ENCODE measurements at places on chromosomes 13 and 19.

DNA sequence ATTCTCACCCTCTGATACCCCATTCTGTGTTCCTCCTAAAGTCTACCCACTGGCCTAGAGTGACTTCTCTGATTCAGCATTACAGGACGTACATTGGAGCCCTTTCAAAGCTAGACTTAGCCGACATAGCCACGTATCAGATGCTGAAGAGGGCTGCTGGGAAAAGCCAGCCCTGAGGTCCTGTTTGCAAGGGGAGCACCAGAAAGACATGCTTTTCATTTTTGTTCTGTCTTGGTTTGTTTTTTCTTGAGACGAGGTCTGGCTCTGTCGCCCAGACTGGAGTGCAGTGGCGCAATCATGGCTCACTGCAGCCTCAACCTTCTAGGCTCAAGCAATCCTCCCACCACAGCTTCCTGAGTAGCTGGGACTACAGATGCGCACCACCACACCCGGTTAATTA lies 6.3 kb upstream of the ZSWIM4 start:
- no peak for DNase-seq

DNA sequence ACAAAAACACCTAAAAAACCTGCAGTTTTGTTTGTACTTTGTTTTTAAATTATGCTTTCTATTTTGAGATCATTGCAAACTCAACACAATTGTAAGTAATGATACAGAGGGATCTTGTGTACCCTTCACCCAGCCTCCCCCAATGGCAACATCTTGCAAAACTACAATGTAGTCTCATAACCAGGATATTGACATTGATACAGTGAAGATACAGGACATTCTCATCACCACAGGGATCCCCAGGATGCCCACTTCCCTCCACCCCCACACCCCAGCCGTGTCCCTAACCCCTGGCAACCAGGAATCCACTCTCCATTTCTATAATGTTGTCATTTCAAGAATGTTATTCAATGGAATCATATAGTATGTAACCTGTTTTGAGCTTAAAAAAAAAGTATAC lies 10.3 kb upstream of the C5AR2 start:
- DNase-seq: no peak

- no peak for DNase-seq
Observed at GRCh38 chr13:95044452-95045205, 256.6 kb downstream of the ABCC4 start.

GRCh38 chr19:11547929-11548700 lies 9.5 kb downstream of the CNN1 start:
- DNase-seq: no peak

DNA sequence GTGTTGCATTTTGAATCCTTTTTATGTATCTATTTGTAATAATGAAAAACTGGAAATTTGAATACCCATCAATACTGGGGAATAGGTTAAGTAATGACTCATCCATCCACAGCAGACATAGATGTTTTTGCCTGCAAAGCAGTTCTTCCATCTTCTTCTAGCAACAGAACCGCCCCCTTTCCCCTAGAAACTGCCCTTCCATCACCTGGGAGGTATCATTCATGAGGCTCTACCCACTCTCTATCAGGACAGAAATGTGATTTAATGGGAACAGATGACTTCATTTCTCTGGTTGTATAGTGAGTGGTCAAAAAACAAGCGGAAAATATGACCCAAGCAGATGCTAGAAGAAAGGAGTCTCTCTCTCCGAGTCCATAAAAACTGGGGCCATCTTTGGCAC lies 532.8 kb downstream of the UQCRFS1 start:
- DNase-seq: no peak

- DNase-seq: no peak
Observed at GRCh38 chr13:29624997-29625396, 29.5 kb upstream of the SLC7A1 start.

GRCh38 chr19:5141129-5141849 lies 172.4 kb downstream of the KDM4B start:
- no peak for DNase-seq

DNA sequence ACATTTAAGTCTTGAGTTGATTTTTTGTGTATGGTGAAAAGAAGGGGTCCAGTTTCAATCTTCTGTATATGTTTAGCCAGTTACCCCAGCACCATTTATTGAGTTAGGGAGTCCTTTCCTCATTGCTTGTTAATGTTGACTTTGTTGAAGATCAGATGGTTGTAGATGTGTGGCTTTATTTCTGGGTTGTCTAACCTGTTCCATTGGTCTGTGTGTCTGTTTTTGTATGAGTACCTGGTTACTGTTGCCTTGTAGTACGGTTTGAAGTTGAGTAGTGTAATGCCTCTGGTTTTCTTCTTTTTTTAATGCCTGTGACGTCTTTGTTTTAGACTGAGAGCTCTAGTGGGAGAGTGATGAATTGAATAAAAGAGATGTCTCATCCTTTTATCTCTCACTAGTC lies 83.2 kb downstream of the NBEA start:
- DNase-seq: no peak

- DNase-seq: no peak
Observed at GRCh38 chr13:52345048-52345447, 60.9 kb downstream of the THSD1 start.

- DNase-seq: no peak
Observed at GRCh38 chr13:27076421-27076820, 95.2 kb downstream of the USP12 start.

DNA sequence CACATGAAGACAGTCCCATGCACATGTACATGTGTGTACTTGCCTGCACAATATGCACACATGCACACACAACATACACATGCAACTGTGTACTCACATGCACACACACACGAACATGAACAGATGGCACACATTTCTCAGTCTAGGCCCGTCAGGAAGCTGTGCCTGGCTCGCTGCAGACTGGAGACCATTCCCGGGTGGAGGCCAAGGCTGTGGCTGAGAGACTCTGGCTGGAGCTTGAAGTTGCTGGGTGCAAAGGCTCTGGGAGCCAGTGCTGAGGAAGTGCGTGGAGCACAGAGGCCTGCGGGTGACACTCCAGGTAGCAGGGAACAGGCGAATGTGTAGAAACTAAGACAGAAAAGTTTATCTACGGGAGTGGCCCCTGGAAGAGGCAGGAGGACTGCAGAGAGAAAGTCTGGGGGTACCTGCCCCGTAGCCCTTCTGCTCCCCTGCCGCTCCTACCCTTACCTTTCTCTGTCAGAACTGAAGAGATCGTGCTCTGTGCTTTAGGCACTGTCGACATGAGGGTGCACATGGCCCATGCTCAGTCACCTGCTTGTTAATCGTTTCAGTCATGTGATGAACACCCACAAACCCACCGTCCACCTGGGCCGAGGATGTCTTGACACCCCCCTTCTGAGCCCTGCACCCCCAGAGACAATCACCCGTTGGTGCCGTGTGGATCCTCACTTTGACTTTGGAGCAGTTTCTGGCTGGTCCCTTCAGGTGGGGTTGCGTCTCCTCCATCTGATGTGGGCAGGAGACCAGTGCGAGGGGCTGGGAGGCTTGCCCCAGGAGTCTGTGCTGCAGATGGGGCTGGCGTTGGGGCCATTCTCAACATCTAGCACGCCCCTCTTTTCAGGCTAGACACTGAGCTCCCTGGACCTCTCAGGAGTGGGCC lies 69.4 kb downstream of the TEX29 start:
- no peak for DNase-seq

- no peak for DNase-seq
Observed at GRCh38 chr13:46542833-46543232, 10.1 kb upstream of the LRCH1 start.

- no peak for DNase-seq
Observed at GRCh38 chr19:1626417-1627010, 21.3 kb upstream of the UQCR11 start.

- DNase-seq: no peak
Observed at GRCh38 chr13:43030548-43030947, 7.2 kb downstream of the DNAJC15 start.

GRCh38 chr13:27264648-27265047 lies 6.0 kb upstream of the RASL11A start:
- no peak for DNase-seq

- no peak for DNase-seq
Observed at GRCh38 chr13:22915442-22916082, 265.2 kb upstream of the SGCG start.

DNA sequence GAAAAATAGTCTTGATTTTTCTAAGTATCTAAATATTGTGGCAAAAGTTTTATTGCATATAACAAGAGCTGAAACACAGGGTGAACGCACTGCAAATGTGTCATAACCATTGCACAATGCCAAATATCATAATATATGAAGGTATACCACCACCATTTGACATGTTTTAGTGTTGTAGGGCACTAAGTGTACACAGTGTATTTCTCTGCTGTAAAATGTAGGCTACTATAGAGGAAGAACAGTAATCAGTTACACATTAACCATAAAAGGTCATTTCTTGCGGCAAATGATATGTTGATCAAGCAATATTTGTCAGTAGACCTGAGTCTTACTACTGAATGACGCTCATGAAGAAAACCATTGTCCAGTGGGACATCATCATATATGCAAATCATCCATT lies 18.3 kb upstream of the KLF5 start:
- no peak for DNase-seq

GRCh38 chr13:48583859-48584311 lies 51.0 kb upstream of the RCBTB2 start:
- DNase-seq: no peak

- DNase-seq: no peak
Observed at GRCh38 chr19:1065606-1066109, 1.3 kb upstream of the ARHGAP45 start.

GRCh38 chr19:11489378-11489777 lies 8.5 kb upstream of the ELAVL3 start:
- DNase-seq: no peak

- peak; percentile 12 for DNase-seq
Observed at GRCh38 chr19:7292950-7293761, 1.1 kb downstream of the INSR start.

DNA sequence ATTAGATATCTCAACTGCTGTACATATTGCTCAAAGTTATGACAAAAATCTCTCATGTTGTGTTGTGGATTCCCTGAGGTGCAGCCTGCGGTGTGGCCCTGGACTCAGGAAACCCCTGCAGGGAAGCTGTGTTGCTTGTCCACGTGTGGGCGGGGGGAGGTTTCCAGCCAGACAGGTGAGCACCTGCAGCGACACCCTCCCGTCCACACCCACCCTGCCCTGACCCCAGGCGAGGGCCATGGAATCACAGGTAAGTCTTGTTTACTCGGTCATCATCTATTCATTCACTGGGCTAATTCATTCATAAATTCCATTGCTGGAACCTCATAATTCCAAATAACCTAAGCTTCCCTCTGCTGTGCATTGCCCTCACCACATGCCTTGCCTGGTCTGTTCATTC lies 14.1 kb downstream of the PLPP2 start:
- DNase-seq: no peak

DNA sequence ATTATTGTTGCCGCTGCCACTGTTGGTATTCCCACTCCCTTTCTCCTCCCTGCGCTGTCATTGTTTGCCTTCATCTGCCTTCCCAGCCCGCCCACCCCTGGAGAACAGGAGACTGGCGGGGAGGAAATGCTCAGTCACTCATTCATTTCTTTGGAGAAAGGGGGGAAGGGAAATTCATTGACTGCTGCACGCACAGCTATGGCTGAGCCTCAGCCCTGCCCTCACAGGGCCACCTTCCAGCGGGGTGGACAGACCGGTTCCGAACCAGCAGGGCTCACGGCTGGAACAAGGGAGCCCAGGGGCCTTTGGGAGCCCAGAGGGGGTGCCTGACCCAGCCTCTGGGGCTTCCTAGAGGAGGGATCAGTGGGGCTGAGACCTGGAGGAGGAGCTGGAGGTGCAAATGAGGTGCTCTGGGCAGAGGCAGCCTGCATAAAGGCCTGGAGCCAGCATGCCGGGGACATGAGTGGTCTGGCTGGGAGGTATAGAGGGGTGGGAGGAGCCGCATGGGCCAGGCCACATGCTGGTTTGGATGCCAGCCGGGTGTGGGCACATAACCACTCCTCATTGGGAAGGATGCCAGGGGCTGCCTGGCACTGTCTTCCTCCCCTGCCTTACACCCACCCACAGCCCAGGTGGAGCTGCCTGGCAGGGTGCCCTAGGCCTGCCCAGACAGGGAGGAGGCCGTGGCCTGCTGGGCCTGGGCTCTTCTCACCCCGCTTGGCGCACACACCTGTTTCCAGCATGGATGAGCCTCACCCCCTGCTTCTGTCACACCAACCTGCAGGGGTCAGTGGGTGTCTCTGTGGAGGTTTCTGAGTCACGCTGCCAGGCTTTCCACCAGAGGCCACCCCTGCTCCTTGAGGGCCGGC lies 26.8 kb downstream of the PPP5C start:
- DNase-seq: no peak

- DNase-seq: no peak
Observed at GRCh38 chr13:42814868-42815267, 33.5 kb downstream of the FAM216B start.

DNA sequence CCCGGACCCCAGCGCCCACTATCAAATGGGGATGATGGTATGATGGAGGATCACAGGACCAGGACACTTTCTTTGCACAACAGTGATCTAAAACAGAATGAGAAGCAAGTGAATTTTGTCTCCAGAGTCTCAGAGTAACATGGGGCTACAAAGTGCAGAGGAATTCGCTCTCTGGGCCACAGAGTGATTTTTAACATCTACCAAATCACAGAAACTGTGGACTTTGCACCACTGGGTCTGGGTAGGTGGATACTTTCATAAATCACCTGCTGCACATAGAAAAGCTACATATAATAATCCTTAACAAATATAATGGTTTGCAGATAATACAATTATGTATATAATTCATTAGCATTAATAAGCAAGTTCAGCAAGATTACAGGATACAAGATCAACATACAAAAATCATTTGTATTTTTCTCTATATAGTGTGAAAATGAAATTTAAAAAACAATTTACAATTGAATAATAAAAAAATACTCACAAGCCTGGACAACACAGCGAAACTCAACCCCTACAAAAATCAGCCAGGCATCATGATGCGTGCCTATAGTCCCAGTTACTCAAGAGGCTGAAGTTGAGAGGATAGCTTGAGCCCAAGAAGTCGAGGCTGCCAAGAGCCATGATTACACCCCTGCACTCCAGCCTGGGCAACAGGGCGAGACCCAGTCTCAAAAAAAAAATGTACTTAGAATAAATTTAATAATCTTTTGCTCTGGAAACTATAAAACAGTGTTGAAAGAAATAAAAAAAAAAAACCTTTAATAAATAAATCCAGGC lies 60.3 kb upstream of the EEF1AKMT1 start:
- DNase-seq: no peak

GRCh38 chr19:38274739-38275138 lies 10.4 kb downstream of the SPINT2 start:
- DNase-seq: no peak

DNA sequence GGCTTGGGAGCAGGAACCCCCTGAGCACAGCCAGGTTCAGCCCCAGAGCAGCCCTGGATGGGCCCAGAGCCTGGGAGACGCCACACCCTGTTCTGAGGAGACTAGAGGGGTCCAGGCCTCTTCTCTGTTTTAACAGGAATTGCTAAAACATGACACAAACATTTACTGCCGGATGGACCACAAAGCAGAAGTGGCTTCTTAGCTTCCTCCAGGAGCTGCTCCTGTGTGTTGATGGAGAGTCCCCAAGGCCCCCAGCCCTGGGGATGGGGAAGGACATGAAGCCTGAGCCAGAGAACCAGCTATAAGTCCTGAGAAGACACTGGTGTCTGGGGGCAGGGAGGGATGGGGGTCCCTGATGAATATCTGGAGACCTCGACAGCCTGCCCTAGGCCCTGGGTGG lies 14.6 kb downstream of the CEACAM3 start:
- DNase-seq: no peak

Data from WERI-Rb-1 (cell line).